ENCODE measurements at places on chromosomes 5 and 9.

- DNase-seq, result peak; percentile 58
These were observed 27.2 kb downstream of the PRRC2B start for GRCh38 chr9:131420980-131421624.

DNA sequence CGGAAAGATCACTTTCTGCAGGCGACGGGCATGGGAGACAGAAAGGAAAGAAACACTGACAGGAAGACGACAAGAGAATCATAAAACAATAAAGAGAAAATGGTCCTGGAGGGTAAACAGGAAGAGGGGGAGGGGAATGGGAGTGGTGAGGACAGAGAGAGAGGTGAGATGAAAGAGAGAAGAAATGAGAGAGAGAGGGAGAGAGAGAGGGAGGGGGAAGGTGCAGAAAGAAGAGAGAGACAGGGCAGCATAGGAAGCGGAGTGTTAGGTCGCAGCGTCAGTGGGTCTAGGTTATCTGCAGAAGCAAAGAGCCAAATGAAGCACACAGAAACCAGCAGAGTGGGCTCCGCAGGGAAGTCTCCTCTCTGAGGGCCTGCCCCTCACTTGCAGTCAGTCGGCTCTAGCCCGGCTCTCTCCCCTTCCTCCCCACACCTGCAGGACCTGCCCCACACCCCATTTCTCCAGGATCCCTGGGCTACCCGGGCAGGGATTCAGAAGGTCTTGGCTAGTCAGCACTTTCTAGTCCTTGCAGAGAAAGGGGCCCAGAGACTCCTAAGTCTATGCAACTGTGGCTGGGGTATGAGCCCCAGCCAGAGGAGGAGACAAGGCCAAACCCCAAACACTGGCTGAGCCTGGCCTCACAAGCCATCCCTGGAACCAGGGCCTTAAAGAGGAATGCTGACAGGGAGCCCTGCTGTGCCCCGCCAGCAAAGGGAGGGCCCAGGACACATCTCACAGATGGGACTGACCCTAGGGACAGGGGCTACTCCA, 29.7 kb upstream of the MEIKIN start:
- no peak for DNase-seq

DNA sequence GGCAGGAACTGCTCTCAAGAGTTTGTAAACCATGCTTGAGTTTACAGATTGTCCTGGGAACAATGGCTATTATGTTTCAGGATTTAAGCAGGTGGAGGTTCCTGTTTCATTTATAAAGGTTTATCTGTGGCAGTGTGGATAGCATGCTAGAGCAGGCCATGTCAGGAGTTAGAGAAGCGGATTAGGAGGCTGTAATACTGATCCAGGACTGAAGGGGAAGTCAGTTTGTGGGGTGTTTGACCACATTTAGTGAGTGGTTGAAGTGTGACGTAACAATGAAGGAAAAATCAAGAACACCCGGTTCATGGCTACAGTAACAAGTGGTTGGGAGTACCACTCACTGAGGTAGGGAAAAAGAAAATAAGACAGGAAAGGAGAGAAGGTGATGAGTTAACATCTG, 299.0 kb downstream of the TLR4 start:
- DNase-seq, result no peak

- no peak for DNase-seq
These were observed 303.2 kb downstream of the ZSWIM6 start for GRCh38 chr5:61635271-61635670.

DNA sequence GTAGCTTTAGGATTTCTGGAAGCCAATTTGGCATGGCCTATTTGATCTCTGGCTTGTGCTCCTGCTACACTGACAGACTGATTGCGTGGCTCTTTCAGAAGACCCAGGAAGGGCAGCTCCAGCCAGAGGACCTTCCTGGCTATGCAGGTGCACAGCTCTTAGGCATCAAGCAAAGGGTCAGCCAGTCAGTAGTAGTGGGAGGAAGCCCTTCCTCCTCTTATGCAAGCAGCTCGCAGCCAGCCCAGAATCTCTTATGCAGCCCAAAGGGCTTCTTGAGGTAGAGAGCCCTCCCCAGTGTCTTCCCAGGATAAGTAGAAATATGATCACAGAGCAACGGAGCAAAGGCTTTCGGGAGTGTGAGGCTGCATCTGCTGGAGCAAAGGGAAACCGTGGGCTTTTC, 43.2 kb downstream of the SLC36A1 start:
- no peak for DNase-seq

Data from M059J (cell line).